NCI-H460 (cell line): ENCODE measurements at places on chromosomes 13 and 19.

- DNase-seq: no peak
Measured at GRCh38 chr19:53246498-53246897, 8.2 kb downstream of the ZNF677 start.

- no peak for DNase-seq
Measured at GRCh38 chr19:10740798-10741197, 22.9 kb downstream of the DNM2 start.

GRCh38 chr13:66501181-66501580 lies 729.0 kb downstream of the PCDH9 start:
- DNase-seq: peak; percentile 13

- DNase-seq: no peak
Measured at GRCh38 chr13:48892688-48893075, 83.0 kb upstream of the FNDC3A start.

DNA sequence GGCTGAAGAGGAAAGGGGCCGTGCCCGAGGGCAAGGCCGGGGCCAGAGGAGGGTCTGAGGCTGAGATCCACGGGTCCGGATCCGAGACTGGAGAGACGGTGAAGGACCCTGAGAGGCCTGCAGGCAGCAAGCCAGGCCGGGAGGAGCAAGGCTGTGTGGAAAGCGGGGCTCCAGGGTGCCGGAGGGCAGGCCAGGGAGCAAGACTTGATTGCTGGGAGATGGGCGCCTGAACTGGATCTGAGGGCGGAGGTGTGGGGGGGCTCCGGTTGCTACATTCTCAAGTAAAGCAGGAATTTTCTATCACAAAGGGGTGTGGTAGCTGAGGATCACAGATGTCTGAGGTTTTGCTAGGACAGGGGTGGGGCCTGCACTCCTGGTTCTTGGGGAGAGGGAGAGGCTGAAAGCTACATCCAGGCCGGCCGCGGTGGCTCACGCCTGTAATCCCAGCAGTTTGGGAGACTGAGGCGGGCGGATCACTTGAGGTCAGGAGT lies 3.8 kb downstream of the MAMSTR start:
- no peak for DNase-seq

GRCh38 chr13:41231786-41232185 lies 31.6 kb downstream of the MTRF1 start:
- DNase-seq: no peak

DNA sequence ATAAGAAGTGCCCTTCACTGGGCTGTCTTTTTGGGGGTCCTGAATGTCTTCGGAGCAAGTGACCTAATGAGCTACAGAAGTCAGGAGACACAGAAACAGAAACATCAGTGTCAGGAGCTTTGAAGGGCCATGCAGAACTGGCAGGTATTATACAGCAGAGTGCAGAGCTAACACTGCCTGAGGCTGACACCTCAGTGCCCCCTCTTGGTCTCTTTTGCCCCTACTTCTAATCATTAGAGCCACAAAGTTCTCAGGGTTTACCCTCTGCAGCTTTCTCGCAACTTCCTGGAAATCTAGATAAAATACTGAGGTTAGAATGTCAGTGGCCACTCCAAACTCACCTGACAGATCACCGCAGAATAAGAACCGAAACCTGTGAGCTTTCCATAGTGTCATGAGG lies 172.7 kb downstream of the B3GLCT start:
- no peak for DNase-seq

DNA sequence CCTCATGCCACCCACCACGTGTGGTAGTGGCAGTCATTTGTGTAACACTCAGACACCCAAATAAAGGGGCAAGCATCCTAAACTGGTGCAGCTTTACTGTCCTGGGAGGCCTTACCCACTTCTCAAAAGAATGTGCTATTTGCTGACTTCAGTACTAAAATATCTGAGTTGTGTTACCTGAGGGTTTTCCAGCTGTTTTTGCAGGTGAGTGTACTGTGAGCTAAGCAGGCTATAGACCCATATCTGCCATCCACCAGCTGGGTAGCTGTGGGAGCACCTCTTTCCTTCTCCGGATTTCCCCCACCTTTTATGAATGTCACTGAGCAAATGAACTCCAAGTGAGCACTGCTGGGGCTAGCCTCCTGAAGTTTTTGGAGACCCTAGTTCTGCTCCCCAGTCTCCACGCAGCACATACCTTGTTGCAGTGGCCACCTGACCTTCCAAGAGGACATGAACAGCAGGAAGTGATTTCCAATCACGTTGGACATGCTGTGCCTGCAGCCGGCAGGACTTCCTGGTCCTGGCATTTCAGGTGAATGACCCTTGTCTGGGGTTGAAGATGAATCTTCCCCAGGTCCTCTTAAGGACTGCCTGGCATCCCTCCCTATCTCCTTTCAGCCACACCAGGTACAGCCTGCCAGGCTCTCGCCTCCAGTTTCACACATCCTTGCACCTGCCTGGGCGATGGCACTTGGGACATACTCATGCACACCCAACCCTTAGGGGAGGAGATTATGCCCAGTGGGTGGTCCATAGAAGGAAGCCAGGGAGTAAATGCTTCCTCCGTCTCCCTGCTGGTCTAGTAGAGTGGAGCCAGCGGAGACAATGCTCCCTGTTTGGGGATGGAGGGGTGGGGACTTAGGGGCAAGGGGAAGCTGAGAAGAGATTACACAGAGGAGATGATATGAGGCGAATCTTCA lies 109.5 kb upstream of the SPATA13 start:
- no peak for DNase-seq

DNA sequence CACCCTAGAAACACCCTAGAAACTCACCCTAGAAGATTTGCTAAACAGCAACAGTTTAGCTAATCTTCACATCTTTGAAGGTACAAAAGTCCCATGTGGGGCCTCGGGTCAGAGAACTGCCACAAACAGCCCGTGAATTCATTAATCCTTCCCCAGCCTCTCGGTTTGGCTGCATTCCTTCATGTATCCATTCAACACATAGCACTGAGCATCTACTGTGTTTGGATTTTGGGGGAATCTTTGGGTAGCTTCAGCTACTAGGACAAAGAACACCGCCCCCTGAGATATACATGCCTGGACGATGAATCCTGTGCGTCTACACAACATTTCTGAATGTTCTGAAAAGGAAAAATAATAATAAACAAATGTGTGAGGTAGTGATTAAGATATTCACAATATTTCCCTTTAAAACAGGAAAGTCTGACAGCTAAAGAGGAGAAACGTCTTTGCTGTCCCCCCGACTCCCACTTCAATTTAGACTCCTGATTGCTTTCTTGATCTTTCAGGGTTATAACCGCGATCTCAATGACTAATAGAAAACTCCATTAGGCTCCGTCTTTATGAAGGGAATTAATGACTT lies 63.5 kb downstream of the ALOX5AP start:
- DNase-seq: no peak

GRCh38 chr13:91400063-91400399 lies 1.6 kb downstream of the GPC5 start:
- no peak for DNase-seq

DNA sequence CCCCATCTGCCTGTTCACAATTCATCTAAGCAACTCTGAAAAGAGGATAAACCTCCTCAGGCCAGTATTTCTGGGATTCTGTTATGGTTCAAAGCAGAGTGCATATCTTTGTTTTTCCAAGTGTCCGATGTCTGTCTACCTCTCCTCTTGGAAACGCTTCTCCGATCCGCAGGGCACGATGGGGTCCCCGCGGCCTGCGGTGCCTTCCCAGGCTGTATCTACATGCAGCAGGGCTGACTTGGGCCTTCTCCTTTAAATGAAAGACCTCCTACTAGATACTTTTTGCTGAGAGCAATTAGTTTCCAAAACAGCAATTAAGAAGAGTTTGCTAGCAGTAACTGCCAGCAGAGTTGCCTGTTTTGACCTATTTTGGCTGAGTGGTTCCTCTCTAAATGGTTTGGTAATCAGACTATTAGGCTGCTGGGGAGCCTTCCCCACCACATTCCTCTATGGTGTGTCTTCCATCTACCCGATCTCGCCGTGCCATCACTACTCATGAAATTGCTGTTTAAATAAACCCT lies 23.5 kb downstream of the COL4A2 start:
- DNase-seq: no peak

GRCh38 chr19:49200238-49200862 lies 42.8 kb downstream of the TRPM4 start:
- no peak for DNase-seq

GRCh38 chr13:112133499-112134390 lies 66.8 kb downstream of the SOX1 start:
- DNase-seq: no peak

DNA sequence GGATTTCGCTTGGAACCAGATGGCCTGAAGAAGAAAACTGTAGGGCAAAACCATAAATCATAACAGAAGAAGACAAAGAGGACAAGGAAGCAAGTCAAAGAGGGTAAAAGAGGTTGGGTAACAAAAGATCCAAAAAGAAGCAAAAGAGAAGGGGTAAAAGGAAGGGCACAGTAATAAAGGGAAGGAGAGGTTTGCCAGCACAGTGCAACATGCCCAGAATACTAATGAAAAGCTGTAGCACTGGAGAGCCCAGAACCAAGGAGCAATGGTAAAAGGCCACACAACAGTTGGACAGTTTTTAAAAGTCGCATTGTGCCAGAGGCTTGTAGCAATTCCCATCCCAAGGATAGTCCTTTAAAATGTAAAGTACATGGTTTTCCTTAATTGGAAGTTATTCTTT lies 506.6 kb downstream of the PCDH9 start:
- DNase-seq: no peak

DNA sequence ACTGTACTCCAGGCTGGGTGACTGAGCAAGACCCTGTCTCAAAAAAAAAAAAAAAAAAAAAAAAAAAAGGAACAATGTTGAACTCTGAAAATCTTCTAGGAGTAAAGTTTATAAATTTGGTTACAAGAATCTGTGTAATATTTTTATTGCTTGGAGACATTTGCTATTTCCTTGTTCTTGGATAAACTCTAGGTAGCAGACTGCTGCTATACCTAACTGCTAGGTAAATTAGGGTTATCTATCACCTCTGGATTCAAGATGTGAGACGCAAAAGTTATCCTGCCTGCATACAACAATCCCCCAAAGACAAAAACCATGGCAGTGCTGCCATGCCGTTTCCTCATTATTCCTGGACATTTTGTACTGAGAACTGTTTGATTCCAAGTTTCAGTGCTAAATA lies 33.7 kb downstream of the UBL3 start:
- DNase-seq: no peak

DNA sequence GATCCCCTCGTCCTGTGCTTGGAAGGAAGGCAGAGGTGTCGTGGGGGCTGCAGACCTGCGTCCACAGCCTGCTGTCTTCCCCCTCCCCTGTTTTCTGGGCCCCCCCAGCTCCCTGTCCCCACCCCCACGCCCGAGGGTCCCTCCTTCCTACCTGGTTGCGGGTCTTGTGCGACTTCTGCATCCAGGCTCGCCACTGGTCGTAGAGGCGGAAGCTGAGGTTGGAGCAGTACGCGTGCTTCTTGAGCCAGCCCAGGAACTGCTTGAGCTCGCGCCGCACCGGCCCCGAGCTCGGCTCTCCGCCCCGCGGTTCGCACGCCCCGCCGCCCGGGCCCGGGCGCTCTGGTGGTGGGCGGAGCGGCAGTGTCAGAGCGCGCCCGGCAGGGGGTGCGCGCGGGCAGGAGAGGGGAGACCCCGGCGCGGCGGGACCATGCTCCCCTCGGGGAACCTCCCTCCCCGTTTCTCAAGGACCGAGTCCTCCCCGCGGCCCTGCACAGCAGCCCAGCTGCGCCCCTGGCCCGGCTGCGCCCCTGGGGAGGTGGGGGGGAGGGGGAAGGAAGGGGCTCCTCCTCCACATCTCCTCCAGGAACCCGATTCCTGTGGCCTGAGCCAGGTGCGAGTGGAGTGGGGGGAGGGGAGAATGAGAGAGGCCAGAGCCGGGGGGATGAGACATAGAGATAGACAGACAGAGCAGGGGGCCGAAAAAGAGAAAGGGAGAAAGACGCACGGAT lies 5.7 kb downstream of the REX1BD start:
- no peak for DNase-seq

GRCh38 chr19:13797870-13798269 lies 2.6 kb downstream of the ZSWIM4 start:
- no peak for DNase-seq

- no peak for DNase-seq
Measured at GRCh38 chr13:37241786-37242185, 136.3 kb upstream of the CSNK1A1L start.

GRCh38 chr19:33283589-33283988 lies 18.7 kb downstream of the CEBPA start:
- DNase-seq: no peak

- DNase-seq: no peak
Measured at GRCh38 chr13:98930151-98930591, 47.7 kb downstream of the DOCK9 start.

- DNase-seq: no peak
Measured at GRCh38 chr13:68124437-68125086, 894.4 kb upstream of the PCDH9 start.

DNA sequence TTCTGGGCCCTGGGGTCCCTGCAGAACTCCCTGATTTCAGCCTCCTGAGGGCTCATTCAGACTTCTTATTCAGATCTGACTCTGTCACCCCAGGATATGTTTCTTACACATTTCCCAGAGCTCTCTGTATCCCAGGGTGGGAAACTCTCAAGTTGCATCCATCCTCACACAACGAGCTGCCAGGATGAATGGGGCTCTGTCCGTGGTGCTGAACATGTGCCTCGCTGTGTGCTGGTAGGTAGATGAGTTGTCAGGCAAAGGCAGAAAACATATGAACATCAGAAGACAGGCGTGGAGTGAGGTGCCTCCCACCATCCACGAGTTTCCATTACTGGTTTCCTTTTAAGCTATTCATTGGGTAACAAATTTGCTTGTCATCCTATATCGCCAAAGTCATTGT lies 11.4 kb upstream of the IGFL1 start:
- DNase-seq: peak; percentile 58

GRCh38 chr13:108741930-108742329 lies 112.5 kb downstream of the MYO16 start:
- DNase-seq: no peak

DNA sequence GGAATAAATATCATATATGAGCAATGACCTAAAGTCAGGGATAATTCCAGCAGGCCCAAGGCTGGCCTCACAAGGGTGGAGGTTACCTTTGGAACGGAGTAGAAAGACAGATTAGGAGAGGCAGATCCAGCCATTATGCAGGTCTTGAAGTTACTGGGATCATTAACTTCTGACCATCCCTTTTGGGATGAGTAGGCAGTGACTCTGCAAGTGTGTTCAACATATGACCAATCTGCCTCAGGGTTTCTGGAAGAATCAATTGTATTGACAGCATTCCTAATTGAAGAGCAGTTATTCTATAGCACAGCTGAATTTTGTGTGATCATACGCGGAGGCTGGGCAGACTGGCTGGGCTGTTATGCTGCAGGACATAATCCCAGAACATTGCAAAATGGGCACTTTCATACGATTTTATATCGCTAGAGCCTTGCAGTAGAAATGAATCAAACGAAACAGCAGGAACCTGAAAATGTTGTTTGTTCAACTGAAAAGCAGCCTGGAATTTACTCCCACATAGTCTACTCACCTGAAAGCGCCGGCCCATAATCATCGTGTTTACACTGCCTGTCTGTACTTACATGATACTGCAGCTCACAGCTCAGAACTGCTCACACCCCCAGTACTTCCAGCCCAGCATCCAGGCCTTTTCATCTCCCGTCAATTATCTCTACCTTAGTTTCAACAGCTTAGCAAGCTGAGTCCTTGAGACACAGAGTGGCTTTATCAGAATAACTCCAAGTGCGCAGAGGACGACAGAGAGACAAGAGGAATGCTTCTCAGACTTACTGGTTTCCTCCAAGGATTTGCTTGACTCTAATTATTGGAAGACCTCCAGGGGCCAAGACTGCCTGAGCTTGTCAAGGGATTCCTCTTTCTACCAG lies 556.1 kb downstream of the EFNB2 start:
- no peak for DNase-seq
